AG08396 (cell line): ENCODE measurements at places on chromosomes 5 and 9.

DNA sequence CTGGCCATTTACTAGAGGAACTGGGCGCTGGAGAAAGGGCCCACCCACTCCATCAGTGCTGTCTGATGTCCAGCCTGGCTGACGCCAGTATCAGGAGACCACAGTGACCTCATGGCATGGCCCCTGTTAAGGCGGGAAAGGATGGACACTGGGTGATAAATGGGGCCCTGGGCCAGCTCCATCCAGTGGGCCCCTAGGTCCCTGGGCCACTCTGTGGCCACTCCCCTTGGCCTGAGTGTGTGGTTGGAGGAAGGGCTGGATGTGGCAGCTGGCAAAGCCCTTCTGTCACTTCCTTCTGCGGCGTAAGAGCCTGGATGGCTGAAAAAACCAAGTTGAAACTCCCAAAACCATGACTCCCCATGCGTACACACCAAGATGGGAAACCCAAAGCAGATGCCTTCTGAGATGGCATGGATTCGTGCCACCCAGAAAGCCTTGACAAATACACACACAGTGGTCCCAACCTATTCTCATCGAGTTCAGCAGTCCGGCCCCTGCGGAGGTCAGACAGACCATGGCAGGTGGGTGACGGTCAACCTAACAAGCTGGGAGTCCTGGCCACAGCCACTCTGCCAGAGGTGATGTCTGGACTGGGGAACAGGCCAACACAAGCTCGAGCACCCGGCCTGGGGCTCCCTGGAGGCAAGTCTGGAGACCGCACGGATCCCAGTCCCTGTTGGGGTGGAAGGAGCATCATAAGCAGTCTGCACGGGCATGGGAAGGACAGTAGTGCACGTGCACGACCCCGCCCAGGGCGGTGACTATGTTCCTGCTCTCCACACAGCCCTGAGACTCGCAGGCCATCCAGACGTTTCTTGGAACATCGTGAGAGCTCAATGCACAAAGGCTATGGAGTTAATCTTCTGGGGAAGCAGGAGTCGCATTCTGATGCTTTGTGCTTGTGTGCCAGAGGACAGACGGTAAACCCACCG, 45.2 kb upstream of the NOTCH1 start:
- DNase-seq, result no peak

DNA sequence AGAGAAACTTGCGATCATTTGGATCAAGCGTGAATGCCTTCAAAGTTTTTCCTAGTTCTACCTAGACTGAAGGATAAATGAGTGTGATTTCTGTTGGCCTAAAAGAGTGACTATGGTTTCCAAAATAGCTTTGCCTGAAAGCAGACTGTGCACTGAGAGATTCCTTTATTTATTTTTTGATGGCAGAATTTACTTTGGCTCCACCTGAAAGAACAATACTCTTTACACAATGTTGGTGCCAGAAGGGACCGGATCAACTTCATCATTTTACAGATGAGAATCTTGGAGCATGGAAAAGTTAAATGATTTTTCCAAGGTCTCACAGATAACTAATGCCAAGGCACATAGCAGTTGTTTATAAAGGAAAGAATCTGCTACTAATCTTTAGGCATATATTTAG, 199.6 kb downstream of the KCTD16 start:
- DNase-seq, result no peak

- DNase-seq, result no peak
Observed at GRCh38 chr9:36037549-36038122, 923 bp downstream of the RECK start.

GRCh38 chr5:136337788-136338187, 27.6 kb downstream of the TRPC7 start:
- DNase-seq, result no peak

- DNase-seq, result no peak
Observed at GRCh38 chr5:160001457-160001856, 7.5 kb upstream of the TTC1 start.

- DNase-seq, result no peak
Observed at GRCh38 chr9:111316796-111317195, 13.2 kb downstream of the OR2K2 start.

DNA sequence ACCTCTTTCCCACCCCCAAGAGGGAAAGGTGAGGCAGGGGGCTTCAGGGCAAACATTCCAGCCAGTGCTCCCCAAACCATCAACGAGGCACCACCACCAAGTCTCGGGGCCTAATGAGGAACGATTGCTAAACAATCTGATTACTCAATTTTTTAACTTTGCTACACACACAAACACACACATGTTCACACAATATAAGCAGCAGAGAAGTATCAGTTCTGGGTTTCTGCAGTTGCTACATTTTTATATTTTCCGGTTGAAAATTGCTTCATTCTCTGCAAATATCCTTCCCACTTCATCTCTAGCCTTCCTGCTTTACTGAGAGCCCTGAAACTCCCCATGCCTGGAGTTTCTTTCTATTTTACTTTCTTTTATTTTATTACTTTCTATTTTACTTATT, 60.2 kb downstream of the FEM1C start:
- no peak for DNase-seq

GRCh38 chr5:124103671-124104070, 591.7 kb downstream of the CSNK1G3 start:
- no peak for DNase-seq

DNA sequence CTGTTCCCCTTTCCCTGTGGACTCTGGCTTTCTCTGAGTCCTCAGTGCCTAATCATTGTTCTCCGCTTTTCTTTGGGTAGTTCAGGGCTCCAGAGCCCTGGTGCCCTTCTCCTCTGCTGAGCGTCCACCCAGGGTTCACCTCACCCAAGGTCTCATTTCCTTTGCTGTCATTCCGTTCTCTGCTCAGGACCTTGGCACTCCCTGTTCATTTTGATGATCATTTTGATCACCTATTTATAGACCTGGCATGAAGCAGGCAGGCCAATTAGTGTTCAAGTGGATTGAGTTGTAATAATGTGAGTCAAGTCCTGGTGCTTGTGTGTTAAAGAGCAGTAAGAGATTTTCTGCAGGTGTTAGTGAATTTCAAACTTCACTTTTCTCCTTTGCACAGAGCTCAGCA, 3.6 kb downstream of the TRIO start:
- DNase-seq, result no peak

- no peak for DNase-seq
Observed at GRCh38 chr5:151630088-151630487, 39.0 kb upstream of the FAT2 start.

DNA sequence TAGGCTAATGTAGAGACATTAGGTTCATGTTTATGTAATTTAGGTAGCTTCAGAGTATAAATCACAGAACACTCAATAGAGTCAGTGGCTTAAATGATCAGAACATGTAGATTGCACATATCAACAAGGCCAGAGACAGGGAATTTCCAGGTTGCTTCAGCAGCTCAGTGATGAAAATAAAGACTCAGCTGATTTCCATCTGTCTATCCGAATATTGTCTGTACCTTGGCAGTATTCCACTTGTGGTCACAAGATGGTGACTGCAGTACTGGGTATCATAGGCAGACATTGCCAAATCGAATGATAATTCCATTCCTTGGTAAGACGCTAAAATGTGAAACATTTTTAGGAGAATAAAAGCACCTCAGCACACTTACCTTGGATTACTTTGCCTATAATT, 702.2 kb downstream of the MAT2B start:
- DNase-seq, result no peak

DNA sequence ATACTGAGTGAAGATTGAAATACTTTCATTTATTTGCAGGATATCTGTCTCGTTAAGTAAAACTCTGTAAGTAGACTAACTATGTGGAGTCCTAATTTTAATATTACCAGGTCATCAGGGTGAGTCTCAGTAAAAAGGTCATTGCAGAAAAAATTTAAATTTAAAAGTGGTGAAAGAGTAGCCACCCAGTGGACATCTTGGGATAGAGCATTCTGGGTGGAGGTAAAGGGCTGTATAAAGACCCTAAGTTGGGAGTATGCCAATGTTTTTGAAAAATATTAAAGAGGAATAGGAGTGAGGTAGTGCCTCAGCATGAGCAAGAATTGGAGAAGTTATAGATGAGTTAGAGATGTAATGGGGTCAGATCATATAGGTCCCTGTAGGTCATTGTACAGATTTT, 145.5 kb downstream of the HMHB1 start:
- DNase-seq, result no peak

GRCh38 chr5:154587123-154588026, 109.3 kb upstream of the HAND1 start:
- DNase-seq, result no peak

- no peak for DNase-seq
Observed at GRCh38 chr9:134341306-134341705, 15.1 kb downstream of the RXRA start.

GRCh38 chr5:108266242-108266641, 115.7 kb downstream of the FBXL17 start:
- no peak for DNase-seq
